Stimulated activated naive CD4-positive, alpha-beta T cell treated with Interleukin-2 at 50 U/mL for 16 hours (primary cell): ENCODE measurements at places on chromosomes 5 and 9.

DNA sequence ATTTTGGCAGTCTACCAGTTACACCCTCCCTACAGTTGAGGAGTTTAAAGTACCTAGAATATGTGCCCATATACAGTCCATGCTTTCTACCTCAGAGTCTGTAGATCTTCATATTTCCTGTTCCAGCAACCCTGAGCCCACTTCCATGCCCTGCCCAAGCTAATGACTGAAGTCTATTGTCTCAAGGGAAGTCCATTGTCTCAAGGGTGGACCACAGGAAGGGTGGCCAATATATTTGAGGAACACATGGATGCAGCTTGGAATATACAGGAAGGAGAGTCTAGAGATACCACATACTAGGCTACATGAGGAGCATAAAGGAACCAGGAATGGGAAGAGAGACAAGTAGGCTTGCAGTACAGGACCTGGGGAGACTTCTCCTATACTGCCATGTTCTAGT, 274.4 kb downstream of the FER start:
- no peak for DNase-seq

DNA sequence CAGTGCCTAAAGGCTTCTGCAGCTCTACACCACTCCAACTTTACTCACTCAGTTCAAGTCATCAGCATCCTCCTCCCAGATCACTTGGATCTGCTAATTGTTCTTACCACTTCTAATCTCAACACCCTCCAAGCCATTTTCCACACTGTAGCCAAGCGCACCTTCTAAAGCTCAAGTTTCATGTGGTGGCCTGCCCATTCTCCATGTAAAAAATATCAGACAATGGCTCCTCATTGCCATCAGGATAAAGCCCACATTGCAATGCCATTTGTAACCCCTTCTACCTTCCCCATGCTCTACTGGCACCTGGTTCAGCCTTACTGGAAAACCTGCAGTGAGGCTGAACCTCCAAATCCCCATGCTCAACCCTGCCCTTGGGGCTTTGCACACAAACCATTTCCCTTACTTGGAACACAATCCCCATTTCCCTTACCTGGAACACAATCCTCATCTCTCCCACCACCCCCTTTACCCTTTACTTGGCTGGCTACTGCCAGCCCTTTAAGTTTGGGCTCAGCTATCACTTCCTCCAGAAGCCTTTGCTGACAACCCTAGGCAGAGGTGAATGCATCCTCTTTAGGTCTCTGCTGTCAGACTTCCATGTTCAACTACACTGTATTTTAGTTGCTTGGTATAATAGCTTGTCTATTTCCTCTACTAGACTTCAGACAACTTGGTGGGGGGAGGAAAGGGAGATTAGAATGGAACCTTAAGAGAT, 220.0 kb downstream of the TSSK1B start:
- DNase-seq: no peak

DNA sequence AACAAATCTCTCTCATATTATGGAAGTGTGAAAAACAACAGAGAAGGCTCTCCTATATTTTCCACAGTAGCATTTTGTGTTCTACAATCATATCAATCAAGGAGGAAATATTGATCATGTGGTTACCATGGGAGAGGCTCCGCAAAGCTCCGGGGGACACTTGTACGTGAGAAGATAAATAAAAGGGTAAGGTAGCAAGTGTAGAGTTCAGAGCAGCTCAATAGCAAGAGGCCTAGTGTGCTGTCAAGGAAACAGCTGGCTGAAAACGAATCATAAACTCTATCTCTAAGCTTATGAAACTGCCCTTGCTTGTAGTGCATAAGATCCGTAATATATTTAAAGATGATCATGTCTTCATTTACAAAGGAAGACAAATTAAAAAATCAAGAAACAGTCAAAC, 57.5 kb downstream of the CDH18 start:
- no peak for DNase-seq

DNA sequence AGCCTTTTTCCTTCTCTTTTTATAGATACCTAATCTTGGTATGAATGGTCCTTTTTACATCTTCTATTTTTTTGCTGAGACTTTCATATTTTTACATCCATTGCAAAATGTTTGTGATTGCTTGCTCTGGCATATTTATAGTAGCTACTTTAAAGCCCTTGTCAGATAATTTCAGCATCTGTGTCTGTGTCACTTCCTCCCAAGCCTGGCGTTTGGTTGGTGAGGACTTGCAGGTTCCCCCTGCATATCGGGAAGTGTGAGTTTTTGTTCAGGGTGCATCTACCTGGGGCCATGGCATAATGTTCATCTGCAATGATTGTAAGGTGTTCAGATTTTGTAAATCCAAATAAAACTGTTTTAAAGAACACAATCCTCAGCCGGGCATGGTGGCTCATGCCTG, 8.9 kb downstream of the FBXW5 start:
- DNase-seq: no peak

DNA sequence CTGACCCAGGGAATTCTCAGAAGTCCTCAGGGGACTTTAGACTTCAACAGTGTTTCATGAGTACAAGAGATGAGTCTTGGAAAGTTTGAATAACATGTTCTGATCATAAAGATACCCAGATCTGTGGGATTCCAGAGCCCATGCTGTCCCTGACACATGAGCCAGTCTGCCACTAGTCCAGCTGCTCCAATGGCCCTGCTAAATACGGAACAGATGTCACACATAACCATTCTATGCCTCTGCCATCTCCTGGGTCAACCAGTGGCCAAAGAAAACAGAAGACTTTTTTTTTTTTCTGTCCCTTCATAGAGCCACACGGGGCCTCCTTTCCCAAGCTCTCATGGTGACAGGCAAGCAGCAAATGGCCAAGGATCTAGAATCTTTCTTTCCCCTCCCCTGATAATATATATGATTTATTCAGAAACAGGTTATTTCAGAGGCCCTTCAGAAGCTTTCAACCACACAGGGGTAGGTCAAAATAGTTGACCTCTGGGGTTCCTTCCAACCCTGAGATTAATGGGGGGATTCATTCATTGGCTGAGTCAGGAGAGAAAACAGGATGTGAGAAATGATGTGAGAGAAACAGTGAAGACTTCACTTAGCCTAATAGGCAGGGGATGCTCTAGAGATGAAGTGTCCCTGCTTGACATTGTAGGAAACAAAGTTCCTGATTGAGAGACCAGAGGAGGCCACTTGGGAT, 367.7 kb downstream of the CDK5RAP2 start:
- DNase-seq: no peak

GRCh38 chr5:39200081-39200480, 19.3 kb downstream of the FYB1 start:
- peak; percentile 48 for DNase-seq

GRCh38 chr5:119597728-119598298, 31.5 kb upstream of the FAM170A start:
- DNase-seq: no peak

GRCh38 chr5:89450149-89450538, 567.2 kb upstream of the MEF2C start:
- no peak for DNase-seq

DNA sequence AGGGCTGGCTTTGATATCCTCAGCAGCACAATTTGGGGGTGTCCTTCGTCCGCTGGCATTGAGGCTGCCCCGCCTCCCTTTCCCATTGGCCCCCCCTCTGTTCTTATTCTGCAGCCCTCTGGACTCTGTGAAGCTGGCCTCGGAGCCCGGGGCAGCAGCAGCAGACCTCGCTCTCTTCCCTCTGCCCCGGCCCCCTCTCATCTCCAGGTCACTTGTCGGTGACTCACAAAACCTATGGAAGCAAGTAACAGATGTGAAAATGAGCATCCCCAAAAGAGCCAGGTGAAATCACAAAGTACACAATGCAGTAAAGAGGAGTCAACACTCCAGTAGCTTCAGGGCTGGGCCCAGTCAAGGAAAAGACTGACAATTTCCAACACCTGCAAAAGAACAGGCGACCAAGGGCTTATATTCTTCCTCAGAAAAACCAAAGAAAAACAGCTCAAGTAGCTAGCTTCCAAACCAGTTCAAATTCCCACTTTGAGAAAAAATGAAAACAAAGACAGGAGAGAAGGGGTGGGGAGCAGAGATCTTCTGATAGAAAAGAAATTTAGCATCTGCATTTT, 97.5 kb downstream of the ZNF608 start:
- no peak for DNase-seq

DNA sequence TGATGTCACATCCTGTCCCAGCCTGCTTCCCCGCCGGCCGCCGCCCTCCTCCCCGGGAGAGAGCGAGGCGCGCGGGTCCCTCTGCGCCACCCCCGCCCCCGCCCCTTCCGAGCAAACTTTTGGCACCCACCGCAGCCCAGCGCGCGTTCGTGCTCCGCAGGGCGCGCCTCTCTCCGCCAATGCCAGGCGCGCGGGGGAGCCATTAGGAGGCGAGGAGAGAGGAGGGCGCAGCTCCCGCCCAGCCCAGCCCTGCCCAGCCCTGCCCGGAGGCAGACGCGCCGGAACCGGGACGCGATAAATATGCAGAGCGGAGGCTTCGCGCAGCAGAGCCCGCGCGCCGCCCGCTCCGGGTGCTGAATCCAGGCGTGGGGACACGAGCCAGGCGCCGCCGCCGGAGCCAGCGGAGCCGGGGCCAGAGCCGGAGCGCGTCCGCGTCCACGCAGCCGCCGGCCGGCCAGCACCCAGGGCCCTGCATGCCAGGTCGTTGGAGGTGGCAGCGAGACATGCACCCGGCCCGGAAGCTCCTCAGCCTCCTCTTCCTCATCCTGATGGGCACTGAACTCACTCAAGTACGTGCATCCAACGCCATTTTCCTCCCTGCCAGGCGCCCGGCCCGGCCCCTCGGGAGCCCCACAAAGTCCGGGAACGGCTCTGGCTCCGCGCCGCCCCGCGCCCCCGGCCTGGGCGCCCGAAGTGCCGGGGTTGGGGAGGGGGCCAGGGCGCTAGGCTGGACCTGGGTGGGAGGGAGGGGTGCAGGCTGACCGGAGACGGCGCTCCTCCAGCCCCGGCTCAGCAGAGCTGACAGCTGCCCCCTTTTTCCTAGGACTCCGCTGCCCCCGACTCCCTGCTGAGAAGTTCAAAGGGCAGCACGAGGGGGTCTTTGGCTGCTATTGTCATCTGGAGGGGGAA, 12.0 kb upstream of the OLFM1 start:
- no peak for DNase-seq

DNA sequence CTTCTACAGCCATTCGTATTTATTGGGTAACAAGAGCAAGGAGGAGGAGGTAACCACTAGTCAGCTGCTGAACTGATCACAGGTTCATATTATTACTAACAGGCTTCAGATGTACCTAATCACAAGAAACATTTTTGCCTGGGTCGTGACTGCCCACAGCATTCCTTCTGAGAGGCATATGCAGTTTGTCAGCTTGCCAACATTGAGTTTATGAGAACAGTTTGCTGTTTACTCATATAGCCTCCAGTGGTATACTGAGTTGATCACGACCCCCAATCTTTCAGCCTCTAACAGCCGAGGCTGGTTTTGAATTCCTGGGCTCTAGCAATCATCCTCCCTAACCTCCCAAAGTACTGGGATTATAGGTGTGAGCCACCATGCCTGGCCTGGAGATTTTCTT, 693.6 kb downstream of the TLE1 start:
- DNase-seq: no peak
